Activated CD8-positive, alpha-beta memory T cell treated with anti-CD3 and anti-CD28 coated beads for 1 hour (primary cell): ENCODE measurements at places on chromosomes 2 and 18.

- no peak for DNase-seq
Measured at GRCh38 chr2:6301426-6301825, 564.3 kb downstream of the CMPK2 start.

- DNase-seq = no peak
Measured at GRCh38 chr2:71460595-71461303, 7.4 kb downstream of the DYSF start.

DNA sequence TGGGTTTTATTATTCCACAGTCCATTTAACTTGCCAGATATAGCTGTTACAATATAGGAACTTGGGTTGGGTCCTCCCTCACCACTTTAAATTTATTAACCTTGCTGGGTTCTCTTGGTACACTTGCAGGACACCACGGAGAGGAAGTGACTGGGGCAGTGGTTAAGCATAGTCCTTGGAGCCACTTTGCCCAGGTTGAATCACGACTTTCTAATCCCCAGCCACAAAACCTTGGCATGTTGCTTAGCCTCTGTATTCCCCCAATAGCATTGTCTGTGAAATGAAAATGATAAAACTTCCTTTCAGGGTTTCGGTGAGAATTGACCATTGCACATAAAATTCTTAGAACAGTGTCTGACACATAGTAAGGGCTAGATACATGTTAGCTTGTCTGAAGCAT lies 221.2 kb downstream of the IRS1 start:
- no peak for DNase-seq

DNA sequence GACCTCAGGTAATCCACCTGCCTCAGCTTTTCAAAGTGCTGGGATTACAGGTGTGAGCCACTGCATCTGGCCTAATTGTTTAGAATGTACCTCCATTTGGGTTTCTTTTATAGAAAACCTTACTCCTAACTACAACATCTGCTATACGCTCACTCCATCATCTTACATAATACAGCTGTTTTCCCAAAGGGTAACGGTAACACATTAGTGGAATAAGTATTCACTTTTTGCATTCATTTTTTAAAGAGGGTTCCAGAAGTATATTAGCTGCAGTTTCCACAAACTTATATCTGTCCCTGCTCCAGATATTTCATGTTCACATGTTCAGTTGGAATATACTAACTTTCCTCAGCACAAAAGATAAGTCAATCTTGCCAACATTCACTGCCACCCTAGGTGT lies 640.1 kb upstream of the FSHR start:
- no peak for DNase-seq

DNA sequence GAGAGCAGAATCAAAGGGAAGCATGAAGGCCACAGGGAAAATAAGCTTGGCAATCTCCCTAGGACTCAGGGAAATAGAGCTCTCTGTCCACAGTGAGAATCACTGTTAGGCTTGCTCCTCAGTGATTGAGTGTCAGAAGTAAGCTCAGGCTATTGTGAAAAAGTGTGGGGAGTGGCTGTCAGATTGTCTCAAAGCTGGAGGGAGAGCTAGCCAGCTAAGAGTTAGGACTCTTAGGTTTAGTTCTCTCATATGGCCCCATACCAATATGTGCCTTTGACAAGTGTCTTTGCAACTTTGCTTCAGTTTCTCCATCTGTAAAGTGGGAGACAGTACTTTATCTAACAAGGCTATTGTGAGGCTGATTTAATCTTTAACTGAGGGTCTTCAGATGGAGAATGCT lies 17.2 kb downstream of the EIF4E2 start:
- DNase-seq = no peak

DNA sequence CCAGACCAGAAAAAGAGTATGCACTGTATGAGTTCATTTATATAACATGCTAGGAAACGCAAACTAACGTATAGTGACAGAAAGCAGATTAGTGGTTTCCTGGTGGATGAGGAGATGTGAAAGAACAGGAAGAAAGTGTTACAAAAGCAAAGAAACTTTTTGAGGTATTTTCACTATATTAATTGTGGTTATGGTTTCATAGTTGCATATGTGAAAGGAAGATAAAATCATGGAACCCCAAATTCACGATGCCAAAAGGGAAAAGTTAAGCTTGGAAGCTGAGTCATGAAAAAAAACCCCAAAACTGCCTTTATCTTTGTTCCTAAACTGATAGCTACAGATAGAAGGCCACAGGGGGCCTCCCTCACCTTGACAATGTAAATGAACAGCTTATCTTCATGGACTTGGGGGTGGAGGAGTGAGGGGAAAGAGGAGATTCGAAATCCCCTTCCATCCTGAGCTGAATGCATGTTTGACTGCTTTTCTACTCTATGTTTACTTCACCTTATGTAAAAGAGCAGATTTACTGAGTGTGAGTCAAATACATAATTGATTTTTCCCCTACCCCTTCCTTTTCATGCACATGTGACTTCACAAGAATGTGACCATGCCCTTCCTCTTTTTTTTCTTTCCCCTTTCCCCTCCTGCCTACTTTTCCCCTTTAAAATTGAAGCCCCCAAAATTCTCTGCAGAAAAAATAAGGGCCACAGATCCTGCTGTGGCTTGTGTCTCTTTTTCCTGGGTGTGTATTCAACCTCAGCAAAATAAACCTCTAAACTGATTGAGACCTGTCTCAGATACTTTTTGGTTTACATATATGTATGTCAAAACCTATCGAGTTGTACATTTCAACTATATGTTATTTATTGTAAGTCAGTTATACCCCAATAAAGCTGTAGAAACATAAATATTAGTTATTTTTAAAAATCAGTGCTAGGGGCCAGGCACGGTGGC lies 100.1 kb upstream of the TLK1 start:
- DNase-seq = no peak

DNA sequence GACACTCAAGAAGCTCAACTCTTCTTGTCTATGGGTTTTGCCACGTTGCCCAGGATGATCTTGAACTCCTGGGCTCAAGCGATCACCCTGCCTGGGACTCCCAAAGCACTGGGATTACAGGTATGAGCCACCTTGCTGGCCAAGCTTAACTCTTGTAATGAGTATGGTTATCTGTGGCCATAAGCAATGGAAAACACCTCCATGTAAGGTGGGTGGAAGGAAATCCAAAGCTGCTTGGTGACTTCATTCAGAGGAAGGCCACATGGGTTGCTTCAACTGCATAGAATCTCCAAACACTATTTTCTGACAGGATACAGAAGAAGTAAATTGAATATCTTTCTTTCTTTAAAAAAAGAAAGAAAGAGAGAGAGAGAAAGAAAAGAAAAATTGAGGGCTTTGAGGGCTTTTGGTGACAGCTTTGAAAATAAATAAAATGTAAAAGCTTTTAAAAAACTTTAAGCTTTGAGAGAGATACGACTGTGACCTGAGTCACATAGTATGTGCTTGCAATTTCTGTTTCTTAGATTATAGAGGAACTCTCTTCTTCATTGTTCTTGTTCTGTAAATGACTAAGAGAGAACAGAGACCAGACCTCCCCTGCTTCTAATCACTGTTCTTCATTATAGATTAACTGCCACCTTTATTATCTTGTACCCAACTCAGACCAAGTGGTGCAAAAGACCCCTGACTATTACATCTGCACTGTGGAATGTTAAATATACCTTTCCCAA lies 123.1 kb upstream of the NDUFV2 start:
- no peak for DNase-seq

- DNase-seq = no peak
Measured at GRCh38 chr18:66674286-66674685, 70.4 kb upstream of the CDH19 start.

- no peak for DNase-seq
Measured at GRCh38 chr2:2260696-2261268, 70.3 kb downstream of the MYT1L start.

GRCh38 chr2:127117603-127118002 lies 10.6 kb upstream of the BIN1 start:
- no peak for DNase-seq

GRCh38 chr18:34084635-34085034 lies 140.1 kb downstream of the NOL4 start:
- DNase-seq = no peak

- no peak for DNase-seq
Measured at GRCh38 chr2:113136828-113137775, 9.7 kb downstream of the IL1RN start.

- no peak for DNase-seq
Measured at GRCh38 chr18:65257149-65257548, 493.7 kb upstream of the CDH7 start.

DNA sequence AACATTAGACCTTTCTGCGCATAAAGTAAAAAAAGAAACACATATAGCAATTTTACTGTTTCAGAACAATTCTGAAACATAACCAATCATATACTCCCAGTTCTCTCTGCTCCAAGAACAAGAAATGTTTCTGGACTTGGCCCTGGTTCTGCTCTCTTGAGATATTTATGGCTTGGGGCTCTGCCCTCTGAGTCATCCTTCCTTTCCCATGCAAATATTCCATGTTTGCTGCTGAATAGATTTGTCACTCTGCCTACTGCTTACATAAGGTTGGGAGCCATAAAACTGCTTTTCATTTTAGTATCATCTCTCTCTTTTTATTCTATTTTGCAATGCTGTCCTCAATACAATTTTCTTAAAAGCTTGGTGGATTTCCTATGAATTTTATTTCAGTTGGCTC lies 499.6 kb upstream of the ACVR2A start:
- DNase-seq = no peak

DNA sequence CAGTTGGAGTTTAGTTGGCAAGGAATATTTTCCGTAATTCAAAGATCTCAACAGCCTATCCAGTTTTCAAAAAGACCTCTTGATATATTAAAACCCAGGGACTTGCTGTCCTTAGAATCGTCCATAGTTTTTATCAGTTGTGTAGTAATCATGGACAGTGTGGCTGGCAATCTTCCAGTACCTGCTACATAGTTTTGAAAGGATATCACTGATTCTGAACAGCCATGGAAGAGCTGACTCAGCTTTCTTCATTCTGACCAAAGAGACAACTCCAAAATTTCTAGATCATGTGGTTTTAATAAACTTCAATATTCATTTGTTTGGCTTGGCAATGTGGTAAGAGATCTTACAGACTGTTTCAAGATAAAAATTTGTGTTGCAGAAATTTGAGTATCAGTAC lies 616.7 kb downstream of the TDRD15 start:
- no peak for DNase-seq

DNA sequence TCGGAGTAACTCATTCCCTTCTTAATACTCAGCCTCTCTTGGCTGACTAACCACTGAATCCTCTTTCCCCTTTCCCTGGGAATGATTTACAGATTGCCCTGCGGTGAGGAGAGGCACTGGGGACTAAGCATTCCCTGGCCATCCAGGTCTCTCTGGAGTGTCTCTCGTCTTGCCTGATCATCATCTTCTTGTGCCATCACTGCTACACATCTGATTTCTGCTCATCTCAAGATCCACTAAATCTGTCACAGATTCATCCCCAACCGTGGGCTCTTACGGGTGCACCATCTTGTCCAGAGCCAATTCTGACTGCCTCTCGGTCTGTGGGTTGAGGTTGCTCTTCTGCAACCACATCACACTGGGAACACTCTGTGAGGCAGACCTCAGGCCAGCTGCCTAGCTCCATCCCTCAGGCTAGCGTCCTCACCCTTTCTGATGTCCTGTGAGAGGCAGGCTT lies 12.0 kb downstream of the SFTPB start:
- DNase-seq = no peak

DNA sequence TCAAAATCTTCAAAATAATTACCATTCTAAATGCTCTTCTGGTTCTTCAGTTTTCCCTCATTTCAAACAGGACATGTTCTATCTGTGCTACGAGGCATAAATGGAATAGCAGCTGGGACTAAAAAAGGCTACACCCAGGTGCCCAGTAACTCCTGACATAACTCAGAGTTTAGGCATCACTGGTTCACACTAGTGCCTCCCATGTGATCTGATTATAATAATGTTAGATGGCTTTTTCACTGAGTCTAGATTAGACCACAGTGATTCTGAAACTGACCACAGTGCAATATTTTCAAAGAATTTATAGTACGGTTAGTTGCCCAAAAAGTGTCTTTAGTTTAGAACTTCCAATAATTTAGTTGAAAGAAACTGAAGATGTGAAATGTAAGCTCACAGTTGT lies 123.3 kb downstream of the CCBE1 start:
- no peak for DNase-seq

GRCh38 chr2:235468978-235469655 lies 24.7 kb upstream of the AGAP1 start:
- no peak for DNase-seq

DNA sequence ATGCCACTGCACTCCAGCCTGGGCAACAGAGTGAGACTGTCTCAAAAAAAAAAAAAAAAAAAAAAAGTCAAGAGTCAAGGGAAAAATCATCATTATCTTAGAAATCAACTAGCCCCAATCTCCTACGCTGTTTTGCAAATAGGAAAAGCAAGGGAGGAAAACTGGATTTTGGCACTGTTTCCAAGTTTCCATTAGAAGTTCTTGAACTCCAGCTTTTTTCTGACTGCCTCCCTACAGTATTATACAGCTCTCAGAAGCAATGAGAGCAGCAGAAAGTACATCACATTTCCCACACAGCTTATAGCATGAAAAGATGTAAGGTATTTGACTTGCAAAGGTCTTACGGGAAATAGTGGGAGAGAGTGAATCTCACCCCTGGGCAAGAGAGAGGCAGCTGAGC lies 127.8 kb downstream of the OSR1 start:
- no peak for DNase-seq

- no peak for DNase-seq
Measured at GRCh38 chr2:212915121-212915782, 236.2 kb downstream of the IKZF2 start.

- DNase-seq = no peak
Measured at GRCh38 chr2:230816735-230817134, 48.0 kb upstream of the ITM2C start.

GRCh38 chr2:179751163-179751809 lies 110.1 kb downstream of the ZNF385B start:
- no peak for DNase-seq

- no peak for DNase-seq
Measured at GRCh38 chr2:216607277-216607560, 26.0 kb upstream of the IGFBP2 start.

DNA sequence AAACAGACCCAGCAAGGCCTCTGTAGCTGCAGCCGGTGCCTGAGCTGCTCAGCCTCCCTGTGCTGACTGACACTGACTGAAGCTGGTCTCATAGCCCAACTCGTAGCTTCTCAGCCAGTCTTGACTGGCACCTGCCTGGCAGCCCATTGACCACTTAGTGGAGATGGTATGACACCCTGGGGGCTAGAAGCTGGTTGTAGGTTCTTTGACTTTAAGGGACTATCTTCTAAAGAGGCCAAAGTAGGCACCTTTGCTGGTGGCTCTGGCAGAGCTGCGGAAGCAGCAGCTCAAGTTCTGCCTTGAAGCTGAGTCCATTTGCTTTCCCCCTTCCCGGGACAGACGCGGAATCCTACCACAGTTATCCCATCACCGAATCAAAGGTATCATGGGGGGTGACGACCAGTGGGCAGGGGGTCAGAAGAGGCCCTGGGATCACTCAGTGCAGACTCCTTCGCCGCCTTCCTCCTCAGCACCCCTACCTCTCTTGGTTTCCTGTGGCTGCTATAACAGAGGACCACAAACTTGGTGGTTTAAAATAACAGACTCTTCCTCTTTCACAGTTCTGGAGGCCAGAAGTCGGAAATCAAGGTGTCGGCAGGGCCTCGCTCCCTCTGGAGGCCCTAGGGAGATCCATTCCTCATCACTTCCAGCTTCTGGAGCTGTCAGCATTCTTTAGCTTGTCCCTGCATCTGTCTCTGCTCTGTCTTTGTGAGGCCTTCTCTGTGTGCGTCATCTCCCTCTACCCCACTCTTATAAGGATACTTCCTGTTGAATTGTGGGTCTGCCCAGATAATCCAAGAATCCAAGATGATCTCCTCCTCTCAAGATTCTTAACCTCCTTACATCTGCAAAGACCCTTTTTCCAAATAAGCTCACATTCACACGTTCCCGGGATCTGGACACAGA lies 13.7 kb upstream of the FOSL2 start:
- DNase-seq = no peak
